ENCODE measurements at places on chromosomes 1 and 21.
A peak's percentile ranks its signal among the peaks of the same experiment; 100 is the strongest.

- DNase-seq, result no peak
Measured at GRCh38 chr21:34511787-34512455, at the start of gene KCNE1. TSS of gene KCNE1 (minus strand) at chr21:34512210. CDS start at chr21:34449634, 62,576 bp downstream.

DNA sequence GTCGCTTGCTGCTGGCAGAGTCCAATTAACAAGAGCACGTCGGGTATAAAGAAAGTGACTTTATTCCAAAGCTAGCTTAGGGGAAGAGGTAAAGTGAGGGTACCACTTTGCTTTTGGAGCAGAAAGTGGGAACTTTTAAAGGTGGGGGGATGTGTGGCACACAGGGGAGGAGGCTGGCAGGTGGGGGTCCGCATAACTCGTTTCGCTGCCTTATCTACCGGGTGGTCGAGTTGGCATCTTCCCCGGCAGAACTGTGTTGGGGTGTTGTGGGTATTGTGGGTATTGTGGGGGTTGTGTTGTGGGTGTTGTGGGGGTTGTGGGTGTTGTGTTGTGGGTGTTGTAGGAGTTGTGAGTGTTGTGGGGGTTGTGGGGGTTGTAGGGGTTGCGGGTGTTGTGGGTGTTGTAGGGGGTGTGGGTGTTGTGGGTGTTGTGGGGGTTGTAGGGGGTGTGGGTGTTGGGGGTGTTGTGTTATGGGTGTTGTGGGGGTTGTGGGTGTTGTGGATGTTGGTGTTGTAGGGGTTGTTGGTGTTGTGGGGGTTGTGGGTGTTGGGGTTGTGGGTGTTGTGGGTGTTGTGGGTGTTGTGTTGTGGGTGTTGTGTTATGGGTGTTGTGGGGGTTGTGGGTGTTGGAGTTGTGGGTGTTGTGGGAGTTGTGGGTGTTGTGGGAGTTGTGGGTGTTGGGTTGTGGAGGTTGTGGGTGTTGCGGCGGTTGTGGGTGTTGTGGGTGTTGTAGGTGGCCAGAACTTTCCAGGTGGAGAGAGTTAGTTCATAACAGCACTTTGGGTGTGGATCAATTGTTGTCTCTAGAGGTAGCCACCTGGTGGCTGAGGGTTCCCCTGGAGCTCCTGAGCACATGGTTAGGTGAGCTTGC lies 52.7 kb downstream of the AGPAT3 start:
- DNase-seq, result no peak

- no peak for DNase-seq
Measured at GRCh38 chr21:34926803-34927467, 122.2 kb downstream of the RUNX1 start.

- no peak for DNase-seq
Measured at GRCh38 chr1:61399199-61399598, 316.8 kb downstream of the NFIA start.

GRCh38 chr1:182101415-182102042 lies 40.0 kb upstream of the ZNF648 start:
- DNase-seq, result peak; percentile 65

GRCh38 chr1:211009944-211010343 lies 124.0 kb downstream of the KCNH1 start:
- no peak for DNase-seq

- DNase-seq, result no peak
Measured at GRCh38 chr1:109237512-109237911, 11.8 kb upstream of the CELSR2 start.

GRCh38 chr1:155219592-155220031 lies 11.1 kb downstream of the MTX1 start:
- no peak for DNase-seq

GRCh38 chr21:16606271-16606670 lies 876.5 kb downstream of the USP25 start:
- no peak for DNase-seq

GRCh38 chr1:151542710-151543129 lies 2.6 kb downstream of the TUFT1 start:
- DNase-seq, result peak; percentile 75

- no peak for DNase-seq
Measured at GRCh38 chr21:15222707-15223106, 157.9 kb upstream of the NRIP1 start.

Measured in keratinocyte (primary cell).